ENCODE measurements at places on chromosomes 11 and 22. TPM values are rescaled to one million over a fixed set of nuclear protein-coding genes. Genes with fewer than 3 reads are reported as not detected.

Gene KDM4E
- not detected for polyA plus RNA-seq

Gene MUC6
- not detected for polyA plus RNA-seq

Gene BIRC3
- not detected for polyA plus RNA-seq

Gene CHRNA10
- 1.8 TPM for polyA plus RNA-seq

Gene ELMOD1
- polyA plus RNA-seq = 11.9 TPM

Gene RASL10A
- 0.26 TPM for polyA plus RNA-seq

Gene DDI1
- polyA plus RNA-seq = not detected

Gene LGALS1
- not detected for polyA plus RNA-seq

Gene COX8A
- 863 TPM for polyA plus RNA-seq

Gene TMPRSS13
- polyA plus RNA-seq = not detected

Gene TCN2
- polyA plus RNA-seq = 17.5 TPM

Gene MMP27
- not detected for polyA plus RNA-seq

Gene P2RY6
- not detected for polyA plus RNA-seq

Gene CYTH4
- polyA plus RNA-seq = not detected

Gene MS4A15
- polyA plus RNA-seq = not detected

Gene NECTIN1
- polyA plus RNA-seq = 5.6 TPM

Gene KRTAP5-8
- not detected for polyA plus RNA-seq

Gene PRR33
- not detected for polyA plus RNA-seq

Gene OR51A2
- polyA plus RNA-seq = not detected

Gene APOBEC3G
- not detected for polyA plus RNA-seq

Gene CASP5
- not detected for polyA plus RNA-seq

Gene POU2AF2
- polyA plus RNA-seq = not detected

Gene SLC7A4
- not detected for polyA plus RNA-seq

Gene NAALAD2
- 23.4 TPM for polyA plus RNA-seq

Gene GLYAT
- not detected for polyA plus RNA-seq

Gene SLC35C1
- 3.3 TPM for polyA plus RNA-seq

Gene PRG3
- polyA plus RNA-seq = not detected

Gene SLC22A6
- not detected for polyA plus RNA-seq

Gene CARNS1
- polyA plus RNA-seq = not detected

Gene MS4A4A
- not detected for polyA plus RNA-seq

Gene NUCB2
- polyA plus RNA-seq = 108 TPM

Gene STK33
- 13.9 TPM for polyA plus RNA-seq

Gene NRXN2
- 68.0 TPM for polyA plus RNA-seq

Gene CD3G
- polyA plus RNA-seq = not detected

Gene CBLIF
- polyA plus RNA-seq = not detected

Gene KDELR3
- not detected for polyA plus RNA-seq

Gene KRTAP5-2
- not detected for polyA plus RNA-seq

Gene CRYAB
- not detected for polyA plus RNA-seq

Gene SUSD2
- 0.36 TPM for polyA plus RNA-seq

Gene OR4D10
- not detected for polyA plus RNA-seq

Gene NTM
- polyA plus RNA-seq = 39.4 TPM

Measured in neural cell (in vitro differentiated cells).